Amniotic stem cell (primary cell): ENCODE measurements at places on chromosomes 1 and 21.

DNA sequence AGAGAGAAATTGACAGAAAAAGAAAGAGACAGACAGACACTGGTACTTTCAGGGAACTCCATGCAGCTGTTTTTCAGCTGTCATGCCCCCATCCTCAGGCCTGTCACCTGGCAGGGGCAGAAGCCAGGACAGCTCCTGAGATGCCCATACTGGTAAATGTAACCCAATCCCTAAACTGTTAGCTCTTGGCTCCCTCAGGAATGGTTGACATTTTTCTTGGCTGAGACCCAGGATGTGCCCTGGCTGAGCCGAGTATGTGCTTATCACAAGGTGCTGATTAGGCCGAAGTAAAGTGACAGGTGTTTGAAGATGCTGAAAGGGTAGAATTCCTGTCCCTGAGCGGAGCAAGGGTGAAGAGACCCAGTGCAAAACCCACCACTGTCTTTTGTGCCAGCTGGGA, 50.7 kb downstream of the PGM1 start:
- no peak for DNase-seq

DNA sequence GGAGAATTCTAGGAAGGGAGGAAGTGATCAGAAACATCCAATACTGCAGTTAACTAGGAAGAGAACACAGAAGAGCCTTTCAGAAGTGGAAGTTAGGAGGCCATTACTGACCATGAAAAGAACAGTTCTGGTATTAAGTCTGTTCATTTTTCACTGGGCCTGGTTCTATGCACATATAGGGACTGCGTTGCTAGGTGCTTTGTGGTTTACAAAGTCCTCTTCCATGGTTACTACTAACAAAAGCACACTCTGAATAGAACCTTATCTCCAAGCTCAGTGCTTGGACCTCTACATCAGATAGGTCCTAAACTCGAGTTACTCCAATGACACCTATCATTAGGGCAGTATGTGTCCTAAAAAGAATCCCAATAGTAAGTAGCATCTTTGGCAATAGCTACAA, 75.4 kb downstream of the RPAP2 start:
- DNase-seq: no peak

GRCh38 chr1:37294529-37294928, 179.9 kb upstream of the ZC3H12A start:
- no peak for DNase-seq

DNA sequence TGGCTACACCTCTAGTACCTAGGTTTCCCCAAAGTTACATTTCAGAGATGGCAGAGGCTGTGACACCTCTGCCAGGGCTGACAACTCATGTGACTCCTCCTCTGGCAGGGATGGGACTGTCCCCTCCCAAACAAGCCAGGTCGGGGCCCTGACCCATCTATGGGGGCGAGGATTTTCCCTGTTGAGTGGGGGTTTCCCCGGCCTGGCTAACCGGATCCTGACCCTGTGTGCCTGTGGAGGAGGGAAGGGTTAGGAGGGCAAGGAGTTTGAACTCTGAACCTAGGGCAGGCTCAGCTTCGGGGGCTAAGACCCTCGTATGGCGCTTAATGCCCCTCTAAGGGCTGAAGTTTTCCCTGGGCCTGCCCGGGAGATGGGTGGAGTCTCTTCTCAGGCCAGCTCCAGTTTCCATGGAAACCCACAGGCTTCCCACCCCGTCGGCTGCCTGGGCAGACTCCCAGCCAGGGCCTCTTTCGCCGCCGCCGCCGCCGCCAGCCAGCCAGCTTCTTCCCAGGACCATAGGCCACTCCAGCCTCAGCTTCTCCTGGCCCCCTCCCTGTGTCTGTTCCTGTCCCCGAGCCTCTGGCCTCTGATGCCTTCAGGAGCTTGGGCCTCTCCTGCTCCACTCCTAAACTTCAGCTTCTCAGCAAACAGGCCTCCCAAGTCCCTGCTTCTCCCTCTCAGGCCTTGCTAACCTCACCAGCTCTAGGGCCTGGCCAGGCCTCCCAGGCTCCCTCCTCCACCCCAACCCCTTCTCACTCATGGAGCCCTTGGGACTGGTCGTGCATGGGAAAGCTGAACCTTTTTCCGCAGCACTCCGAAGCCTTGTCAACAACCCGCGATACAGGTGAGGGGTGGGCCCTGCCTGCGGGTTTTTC, at the start of gene BTBD19:
Gene BTBD19, plus strand, starts transcription at position 461 of the 875 bp plus-strand sequence. Its CDS starts 298 bp downstream, at position 759.
- DNase-seq: peak; percentile 93

DNA sequence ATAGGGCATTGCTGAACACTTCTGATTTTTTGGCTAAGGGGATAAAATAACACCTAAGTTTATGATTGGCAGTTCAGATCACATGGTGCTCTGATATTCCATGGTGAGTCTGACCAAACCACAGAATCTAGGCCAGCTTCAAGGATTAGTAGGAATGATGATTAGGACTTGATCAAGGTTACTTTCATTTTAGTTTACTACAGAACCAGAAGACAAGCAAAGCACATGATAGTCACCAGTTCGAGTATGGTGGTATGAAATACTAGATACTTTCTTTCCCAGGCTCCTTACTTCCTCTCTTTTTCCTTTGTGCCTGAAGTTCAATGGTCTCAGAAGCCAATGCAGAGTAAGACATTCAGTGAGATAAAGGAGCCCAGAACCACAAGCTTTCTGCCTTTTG, 26.6 kb downstream of the S100A10 start:
- no peak for DNase-seq

DNA sequence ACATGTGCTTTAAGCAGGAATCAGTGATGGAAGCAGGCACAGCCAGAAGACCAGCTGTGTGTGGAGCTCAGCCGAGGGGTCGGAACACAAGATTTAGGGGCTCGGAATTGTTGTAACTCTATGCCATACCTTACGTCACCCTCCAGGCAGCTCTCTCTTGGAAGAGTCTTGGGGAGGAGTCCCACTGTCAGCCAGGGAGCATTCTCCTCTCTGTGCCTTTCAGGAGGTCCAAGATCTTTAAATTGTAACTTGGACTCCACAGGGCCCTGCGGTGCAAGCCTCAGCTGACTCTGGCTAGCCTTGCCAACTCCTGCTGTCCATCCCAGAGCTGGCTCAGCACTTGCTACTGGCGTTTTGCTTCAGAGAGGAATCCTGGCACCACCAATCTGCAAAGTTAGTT, 26.4 kb upstream of the ROR1 start:
- DNase-seq: no peak

- DNase-seq: peak; percentile 67
Observed at GRCh38 chr1:203871114-203871880, 9.9 kb downstream of the SNRPE start.

DNA sequence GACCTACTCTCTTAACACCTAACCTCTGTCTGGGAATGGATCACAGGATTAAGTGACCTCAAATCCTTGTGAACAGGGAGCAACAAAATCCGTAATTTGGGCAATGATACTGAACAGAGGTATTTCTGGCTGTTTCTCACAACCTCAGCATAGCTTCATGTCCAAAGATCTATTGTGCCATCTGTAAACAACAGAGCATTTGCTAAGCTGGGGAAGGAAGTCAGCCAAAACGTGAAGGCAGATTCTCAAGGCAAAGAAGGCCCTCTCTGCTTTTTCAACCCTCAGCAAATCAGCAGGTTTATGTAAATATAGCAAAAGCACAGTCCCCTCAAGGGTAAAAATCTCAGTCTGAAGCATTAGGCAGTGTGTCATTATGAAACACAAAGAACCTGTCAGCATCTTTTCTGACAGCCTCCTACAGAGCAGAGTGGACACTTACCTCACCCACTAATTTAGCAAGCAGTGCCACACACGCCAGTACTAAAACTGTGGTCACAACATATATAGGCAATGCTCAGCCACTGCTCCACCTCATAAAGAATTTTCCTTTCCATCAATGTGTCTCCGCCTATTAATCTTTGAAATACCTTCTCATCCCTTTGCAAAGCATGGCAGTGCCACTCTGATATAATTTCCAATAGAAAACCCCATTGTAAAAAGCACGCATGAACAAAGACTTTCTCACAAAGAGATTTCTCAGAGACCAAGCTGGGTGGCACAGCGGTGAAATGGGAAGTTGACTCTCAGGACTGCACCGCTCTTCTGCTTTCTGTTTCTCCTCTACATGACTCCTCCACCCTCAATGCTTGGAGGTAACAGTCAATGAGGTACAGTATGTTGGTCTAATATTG, 188.0 kb downstream of the RERE start:
- no peak for DNase-seq

- DNase-seq: no peak
Observed at GRCh38 chr1:59816318-59816878, 1.6 kb downstream of the HOOK1 start.

- DNase-seq: no peak
Observed at GRCh38 chr1:67689267-67690017, 4.4 kb downstream of the GADD45A start.

- DNase-seq: no peak
Observed at GRCh38 chr1:12343823-12344487, 114.1 kb downstream of the VPS13D start.

GRCh38 chr1:113207019-113207418, 134.0 kb downstream of the LRIG2 start:
- no peak for DNase-seq

- no peak for DNase-seq
Observed at GRCh38 chr1:221698579-221699349, 43.1 kb downstream of the DUSP10 start.

GRCh38 chr1:117022114-117022513, 20.6 kb downstream of the CD101 start:
- no peak for DNase-seq

- DNase-seq: no peak
Observed at GRCh38 chr1:169012416-169012815, 94.1 kb upstream of the ATP1B1 start.

- DNase-seq: no peak
Observed at GRCh38 chr1:67880056-67880601, 46.9 kb upstream of the GNG12 start.

- DNase-seq: no peak
Observed at GRCh38 chr1:165078391-165078790, 278.1 kb downstream of the LMX1A start.

DNA sequence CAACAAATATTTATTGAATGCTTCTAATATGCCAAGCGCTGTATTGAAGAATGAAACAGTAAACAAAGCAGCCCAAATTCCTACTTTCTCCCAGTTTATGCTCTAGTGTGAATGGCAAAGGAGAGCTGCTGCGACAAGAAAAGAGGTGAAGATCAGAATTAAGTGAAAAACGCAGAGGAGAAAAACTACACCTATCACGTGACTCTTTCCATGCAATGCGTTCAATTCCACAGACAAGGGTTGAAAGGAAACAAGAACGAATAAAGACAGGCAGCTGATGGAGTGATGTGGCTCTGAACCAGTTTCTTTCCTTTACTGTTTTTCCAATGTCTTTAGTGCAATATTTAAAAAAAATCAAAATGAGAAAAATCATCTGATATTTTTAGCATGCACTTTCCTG, 23.6 kb downstream of the MT1HL1 start:
- no peak for DNase-seq

DNA sequence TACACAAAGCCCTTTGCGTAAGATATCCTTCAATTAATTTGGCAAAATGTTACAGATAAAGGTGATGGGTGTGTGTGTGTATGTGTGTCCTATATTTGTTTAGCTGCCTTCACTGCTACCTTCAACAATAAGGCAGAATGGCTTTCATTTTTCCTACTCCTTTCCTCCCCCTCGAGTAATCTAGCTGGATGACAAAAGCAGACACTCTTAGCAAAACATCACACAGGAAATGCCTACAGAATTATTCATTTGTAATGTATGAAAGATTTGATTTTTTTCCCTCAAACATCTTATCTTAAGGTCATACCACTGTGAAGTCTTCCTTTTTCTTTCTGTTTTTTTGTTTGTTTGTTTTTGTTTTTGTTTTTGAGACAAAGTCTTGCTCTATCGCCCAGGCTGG, 10.6 kb downstream of the PTPN22 start:
- peak; percentile 21 for DNase-seq

GRCh38 chr1:8427493-8427892, 109.6 kb downstream of the SLC45A1 start:
- no peak for DNase-seq

DNA sequence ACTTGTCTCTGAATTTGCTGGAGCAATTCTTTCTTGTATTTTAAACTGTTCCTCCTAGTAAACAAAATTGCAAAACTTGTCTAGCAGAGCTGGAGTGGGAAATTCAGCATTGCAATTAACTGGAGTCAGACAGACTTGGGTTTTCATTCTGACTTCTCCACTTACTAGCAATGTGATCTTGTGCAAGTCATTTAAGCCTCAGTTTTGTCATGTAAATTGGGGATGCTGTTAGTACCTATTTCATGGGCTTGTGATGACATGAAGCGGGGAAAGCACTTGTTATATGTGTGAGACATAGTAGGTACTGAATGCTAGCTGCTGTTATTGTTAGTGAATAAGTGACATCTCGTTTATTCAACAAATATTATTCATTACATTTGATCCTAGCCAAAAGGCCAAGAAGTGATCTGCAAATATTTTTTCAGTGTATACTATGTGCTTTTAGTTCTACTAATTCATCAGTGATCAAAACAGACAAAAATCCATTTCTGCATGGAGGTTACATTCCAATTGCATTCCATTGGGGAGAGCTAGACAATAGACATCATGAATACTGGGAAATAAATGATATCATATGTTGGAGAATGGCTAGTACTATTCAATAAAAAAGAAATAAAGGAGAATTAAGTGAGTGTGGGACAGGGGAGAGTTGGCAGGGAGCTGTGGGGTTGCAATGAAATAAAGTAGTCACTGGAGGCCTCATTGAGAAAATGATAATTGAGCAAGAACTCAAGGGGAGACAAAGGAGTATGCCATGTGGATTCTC, 47.1 kb downstream of the CACHD1 start:
- no peak for DNase-seq

DNA sequence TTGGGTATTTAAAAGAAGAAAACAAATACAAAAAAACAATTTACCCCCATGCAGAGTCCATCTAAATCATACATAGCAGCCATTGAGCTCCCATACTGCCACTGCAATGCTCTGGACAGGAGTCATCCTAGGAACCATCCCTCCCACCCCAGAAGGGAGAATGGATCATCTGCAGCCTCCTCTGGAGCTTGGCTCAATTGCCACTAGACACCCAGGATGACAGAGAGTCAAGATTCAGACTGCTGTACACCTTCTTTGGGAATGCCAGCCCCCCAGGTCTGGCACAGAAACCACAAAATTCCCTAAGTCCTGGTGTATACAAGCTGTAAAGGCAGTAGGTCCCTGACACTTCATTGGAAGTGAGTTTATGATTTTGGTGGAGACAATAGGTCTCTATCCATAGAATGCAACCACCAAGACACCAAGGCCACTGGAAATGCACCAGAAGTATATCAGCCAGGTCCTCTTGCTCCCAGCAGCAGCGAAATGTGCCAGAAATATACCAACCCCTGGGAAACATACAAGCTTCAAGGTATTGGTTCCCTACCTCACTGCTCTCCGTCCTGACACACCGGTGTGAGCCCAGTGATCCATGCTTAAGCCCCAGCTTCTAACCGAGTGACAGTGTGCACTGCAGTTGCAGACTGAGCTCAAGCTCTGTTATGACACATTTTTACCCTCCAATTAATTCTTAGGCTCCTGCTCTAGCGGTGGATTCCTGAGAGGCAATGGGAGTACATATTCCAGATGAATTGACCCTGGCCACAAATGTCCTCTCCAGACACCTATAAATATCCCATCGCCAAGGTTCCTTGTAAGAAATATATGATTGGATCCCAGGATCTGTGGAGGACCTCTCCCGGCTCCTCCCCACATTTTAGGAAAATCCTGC, 4.4 kb downstream of the TAL1 start:
- DNase-seq: no peak
